ENCODE measurements at places on chromosomes 5 and 9.

DNA sequence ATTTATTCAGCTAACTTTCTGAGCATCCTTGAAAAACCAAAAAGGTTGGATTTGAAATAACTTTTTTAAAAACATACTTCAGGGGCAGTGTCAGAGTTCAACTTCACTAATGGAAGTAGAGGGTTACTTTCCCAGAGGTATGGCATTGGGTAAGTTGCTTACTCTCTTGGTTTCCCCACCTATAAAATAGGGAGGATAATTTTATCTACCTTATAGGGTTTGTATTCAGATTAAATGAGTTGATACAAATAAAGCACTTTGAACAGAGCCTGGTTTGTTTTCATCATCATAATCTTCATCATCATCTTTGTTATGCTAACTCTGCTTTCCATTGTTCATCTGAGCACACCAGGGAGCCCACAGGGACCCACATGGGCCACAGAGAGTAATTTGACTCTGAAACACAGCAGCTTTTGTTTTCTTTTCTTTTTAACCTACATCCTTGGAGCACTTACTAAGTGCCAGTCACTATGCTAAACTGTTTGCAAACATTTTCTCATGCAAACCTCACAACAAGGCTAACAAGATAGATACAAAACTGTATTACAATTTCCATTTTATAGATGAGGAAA is 179.1 kb upstream of the SLC24A2 start:
- DNase-seq, result no peak

- no peak for DNase-seq
Observed at GRCh38 chr9:68669218-68669617, 35.8 kb upstream of the PIP5K1B start.

DNA sequence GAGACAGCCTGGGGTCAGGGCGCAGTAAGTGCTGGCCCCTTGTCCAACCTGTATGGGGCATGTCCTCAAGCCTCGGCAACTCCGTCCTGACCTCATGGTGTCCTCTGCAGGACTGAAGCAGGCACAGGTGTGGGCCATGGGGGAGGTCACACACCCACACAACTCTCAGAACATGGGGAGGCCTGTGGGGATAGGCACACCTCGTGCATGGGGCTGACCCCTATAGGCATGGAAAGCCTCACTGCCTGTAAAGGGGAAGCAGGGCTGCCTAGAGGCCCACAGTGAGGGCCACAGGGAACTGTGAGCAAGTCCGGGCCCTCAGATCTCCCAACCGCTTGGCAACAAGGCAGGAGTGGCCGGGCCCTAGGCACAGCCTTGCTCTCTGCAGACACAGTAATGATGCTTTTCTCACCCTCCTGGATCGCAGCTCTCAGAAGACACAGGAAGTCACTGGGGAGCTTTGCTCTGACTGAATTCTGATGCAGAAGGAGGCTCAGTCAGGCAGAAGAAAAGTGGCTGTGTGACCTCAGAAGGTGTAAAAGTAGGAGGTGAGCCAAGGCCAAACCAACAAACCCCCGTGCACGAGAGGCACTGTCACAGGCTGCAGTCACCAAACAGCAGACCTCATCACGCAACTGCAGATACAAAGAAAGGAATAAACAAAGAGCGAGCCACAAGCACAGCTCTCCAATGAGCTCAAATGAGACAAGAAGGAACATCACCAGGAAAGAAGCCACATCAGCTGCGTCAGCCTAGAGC is 5.4 kb downstream of the IPPK start:
- no peak for DNase-seq

- no peak for DNase-seq
Observed at GRCh38 chr9:77726289-77726688, 78.2 kb upstream of the GNA14 start.

GRCh38 chr9:137381501-137382443 is 41.2 kb downstream of the EXD3 start:
- no peak for DNase-seq

GRCh38 chr9:121156263-121156731 is 45.4 kb downstream of the RAB14 start:
- peak; percentile 13 for DNase-seq

GRCh38 chr5:169126481-169127021 is 174.4 kb downstream of the SLIT3 start:
- DNase-seq, result no peak

DNA sequence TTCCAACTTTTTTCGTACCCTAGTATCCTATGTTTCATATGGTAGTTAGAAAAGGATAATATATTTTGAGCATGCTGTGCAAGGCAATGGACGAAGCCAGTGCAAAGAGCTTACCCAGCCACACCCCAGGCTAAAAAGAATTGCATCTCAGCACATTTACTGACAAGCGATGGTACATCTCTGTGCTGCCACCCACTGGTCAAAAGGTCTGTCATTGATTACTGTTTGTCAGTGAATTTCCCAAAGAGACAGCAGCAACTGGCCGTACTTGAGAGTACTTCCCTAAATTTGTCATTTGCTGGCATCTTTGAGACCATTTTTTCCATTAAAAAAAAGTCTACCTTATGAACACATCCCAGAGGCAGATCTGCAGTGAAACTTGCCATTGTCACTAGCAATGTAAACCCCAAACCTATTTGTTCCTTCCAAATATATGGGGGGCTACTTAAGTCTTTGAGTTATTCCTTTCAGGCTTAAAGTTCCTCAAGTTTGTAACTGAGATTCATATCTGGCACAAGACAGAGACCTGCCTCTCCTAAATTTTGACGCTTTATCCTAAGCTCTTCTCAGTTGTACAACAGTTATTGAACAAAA is 184.3 kb downstream of the CTNND2 start:
- DNase-seq, result peak; percentile 7

- no peak for DNase-seq
Observed at GRCh38 chr9:34203275-34203991, 24.6 kb downstream of the UBAP1 start.

DNA sequence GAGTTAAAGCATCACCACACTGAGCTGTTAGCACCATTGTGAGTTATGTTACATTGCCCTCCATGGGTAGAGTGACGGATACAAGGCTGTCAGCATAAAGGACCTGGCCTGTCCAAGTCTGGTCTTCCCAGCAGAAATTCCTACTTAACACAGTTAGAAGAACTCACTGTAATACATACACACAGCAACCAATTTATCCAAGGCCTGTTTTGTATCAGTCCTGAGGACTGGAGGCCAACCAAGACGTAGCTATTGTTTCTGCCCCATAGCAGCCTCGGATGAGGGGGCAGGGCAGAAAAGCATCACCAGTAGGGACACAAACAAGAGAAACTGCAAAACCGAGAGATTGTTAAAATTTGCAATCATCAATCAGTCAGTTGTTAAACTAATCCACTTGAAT is 66.0 kb upstream of the CKMT2 start:
- no peak for DNase-seq

GRCh38 chr9:115594557-115594956 is 476.6 kb upstream of the TNC start:
- no peak for DNase-seq

GRCh38 chr5:96883871-96884270 is 7.6 kb downstream of the ERAP2 start:
- no peak for DNase-seq

- no peak for DNase-seq
Observed at GRCh38 chr5:154482528-154483449, 4.8 kb upstream of the HAND1 start.

DNA sequence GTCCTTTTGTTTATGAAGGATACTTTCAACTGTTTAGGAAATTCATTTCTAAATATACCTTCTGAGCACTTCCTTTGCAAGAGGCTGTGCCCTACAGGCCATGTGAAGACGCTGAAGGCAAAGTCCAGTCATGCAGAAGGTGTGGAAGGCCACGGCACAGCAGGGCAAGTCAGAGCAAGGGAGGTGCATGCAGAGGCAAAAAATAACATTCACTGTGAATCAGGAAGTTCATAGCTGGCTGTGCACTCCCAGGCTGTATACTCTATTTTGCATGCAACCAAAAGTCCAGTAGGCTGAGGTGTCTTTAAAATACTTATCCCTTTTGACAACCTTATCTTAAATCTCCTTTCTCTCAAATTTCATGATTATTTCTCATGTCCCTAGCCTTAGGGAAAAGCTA is 50.3 kb downstream of the GNAQ start:
- peak; percentile 14 for DNase-seq

DNA sequence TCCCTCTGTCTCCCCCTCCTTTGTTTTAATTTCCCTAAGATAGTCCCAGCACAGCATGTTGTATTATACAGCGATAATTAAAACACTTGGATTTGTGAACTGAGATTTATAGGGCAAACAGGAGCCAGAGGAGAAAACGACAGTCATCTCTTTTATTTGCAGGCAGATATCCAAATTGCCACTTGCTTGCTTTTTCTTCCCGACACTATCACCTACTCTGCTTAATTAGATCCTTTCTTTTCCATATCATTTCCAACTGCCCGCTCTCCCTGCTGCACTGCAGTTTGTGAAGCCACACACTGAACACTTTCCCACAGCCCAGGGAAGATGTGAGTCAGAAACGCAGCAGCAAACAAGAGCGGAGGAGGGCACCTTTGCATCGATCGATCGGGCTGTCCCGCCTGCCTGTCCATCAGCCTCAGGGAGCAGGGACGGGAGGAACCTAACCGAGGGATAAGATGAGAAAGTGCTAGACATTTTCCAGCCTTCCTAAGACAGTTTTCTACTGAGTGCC is 35.8 kb upstream of the SPRY4 start:
- DNase-seq, result no peak

GRCh38 chr9:75152416-75152815 is 64.1 kb downstream of the OSTF1 start:
- no peak for DNase-seq
